T-cell (primary cell): ENCODE measurements at places on chromosomes 2 and 18.

- H3K27me3 ChIP-seq, result no peaks in the 10 kb centered on the region
- no peak overlapping the region for H3K4me3 ChIP-seq
- no peaks in the 10 kb centered on the region for H3K4me1 ChIP-seq
Measured at GRCh38 chr18:36889321-36889720, 60.4 kb downstream of the KIAA1328 start.

- peak; percentile 86 for DNase-seq
- H3K27ac ChIP-seq, result no peak overlapping the region
- H3K27me3 ChIP-seq, result peaks cover 68% of the 10 kb centered on the region
- no peak overlapping the region for H3K4me3 ChIP-seq
- H3K4me1 ChIP-seq, result peaks cover 29% of the 10 kb centered on the region
Measured at GRCh38 chr2:241443486-241444223, 64.7 kb downstream of the STK25 start.

- H3K4me3 ChIP-seq, result no peak overlapping the region
- no peak overlapping the region for H3K27ac ChIP-seq
- H3K4me1 ChIP-seq, result no peaks in the 10 kb centered on the region
- peaks cover 2% of the 10 kb centered on the region for H3K27me3 ChIP-seq
- H3K36me3 ChIP-seq, result no peaks in the 10 kb centered on the region
Measured at GRCh38 chr18:62018034-62018758, 125.4 kb upstream of the RNF152 start.

- H3K27me3 ChIP-seq, result peaks cover 3% of the 10 kb centered on the region
- DNase-seq, result no peak
- H3K27ac ChIP-seq, result no peak overlapping the region
- peak overlapping the region; percentile 26 for H3K4me3 ChIP-seq
Measured at GRCh38 chr18:46334868-46335281, 230.7 kb downstream of the HAUS1 start.

DNA sequence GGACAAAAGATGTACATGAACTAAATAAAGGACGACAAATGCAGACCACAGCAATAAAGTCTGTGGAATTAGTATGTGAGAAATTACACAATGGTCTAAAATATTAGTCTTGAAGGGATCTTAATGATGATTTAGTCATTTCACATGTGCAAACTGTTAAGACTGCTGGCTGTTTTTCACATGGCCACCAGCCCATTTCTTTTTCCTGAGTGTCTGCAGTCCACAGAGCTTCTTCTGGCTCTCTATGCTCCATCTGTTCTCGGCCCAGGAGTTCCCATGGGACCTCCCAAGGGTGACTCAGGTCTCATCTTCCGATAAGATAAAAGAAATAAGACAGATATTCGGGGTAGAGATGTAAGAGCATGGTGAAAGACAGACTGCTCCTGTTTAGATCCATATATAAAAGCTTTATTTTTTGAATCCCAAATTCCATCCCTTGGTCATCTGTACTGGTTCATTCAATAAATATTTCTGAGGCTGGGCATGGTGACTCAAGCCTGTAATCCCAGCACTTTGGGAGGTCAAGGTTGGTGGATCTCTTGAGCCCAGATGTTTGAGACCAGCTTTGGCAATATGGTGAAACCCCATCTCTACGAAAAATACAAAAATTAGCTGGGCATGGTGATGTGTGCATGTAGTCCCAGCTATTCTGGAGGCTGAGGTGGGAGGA is 20.1 kb downstream of the IL1RL1 start:
- H3K27me3 ChIP-seq, result no peaks in the 10 kb centered on the region
- H3K27ac ChIP-seq, result no peak overlapping the region
- H3K36me3 ChIP-seq, result no peaks in the 10 kb centered on the region
- H3K4me3 ChIP-seq, result no peak overlapping the region
- DNase-seq, result no peak
- H3K4me1 ChIP-seq, result no peaks in the 10 kb centered on the region

DNA sequence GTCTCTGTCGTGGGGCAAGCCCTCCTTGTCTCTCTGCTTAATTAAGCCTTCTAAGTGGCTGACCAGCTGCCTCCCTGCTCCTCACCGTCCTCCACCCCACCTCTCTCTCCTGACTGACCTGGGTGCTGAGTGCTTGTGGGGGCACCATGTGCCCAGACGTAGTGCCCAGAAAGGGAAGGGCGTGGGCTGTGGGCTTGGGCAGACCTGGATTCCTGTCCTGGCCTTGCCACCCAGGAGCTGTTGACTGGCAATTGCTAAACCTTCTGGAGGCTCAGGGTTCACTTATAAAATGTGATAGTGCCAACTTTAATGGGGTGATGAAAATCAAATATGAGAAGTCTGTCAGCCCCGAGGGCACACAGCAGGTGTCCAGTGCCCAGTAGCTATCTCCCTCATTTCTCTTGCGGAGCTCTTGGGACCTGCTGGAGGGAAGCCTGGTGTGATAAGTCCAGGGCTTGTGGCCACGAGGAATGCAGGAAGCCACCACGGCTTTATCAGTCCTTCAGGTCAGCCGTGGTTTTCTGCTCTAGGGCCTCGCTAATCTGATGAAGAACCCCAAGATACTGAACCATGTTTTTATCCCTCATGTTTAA is 22.0 kb upstream of the INHBB start:
- no peak overlapping the region for H3K4me3 ChIP-seq
- H3K27me3 ChIP-seq, result no peaks in the 10 kb centered on the region
- no peaks in the 10 kb centered on the region for H3K4me1 ChIP-seq
